ENCODE measurements at places on chromosomes 2 and 18. TPM values are rescaled to one million over a fixed set of nuclear protein-coding genes. Genes with fewer than 3 reads are reported as not detected.

SOX11 gene
- not detected for total RNA-seq

LYG1 gene
- 1.4 TPM for total RNA-seq

CNTNAP5 gene
- total RNA-seq = not detected

TTN gene
- total RNA-seq = under 0.01 TPM

KIAA1328 gene
- total RNA-seq = 1.4 TPM

STPG4 gene
- not detected for total RNA-seq

IL36A gene
- total RNA-seq = not detected

COLEC11 gene
- total RNA-seq = 0.61 TPM

MERTK gene
- total RNA-seq = 1.8 TPM

ANKRD29 gene
- total RNA-seq = 9.7 TPM

CDH20 gene
- total RNA-seq = not detected

FLACC1 gene
- total RNA-seq = 0.18 TPM

GCG gene
- total RNA-seq = not detected

NT5DC4 gene
- not detected for total RNA-seq

LAMA3 gene
- 44.8 TPM for total RNA-seq

DSC3 gene
- 2.2 TPM for total RNA-seq
